ENCODE measurements at places on chromosomes 2 and 18.

DNA sequence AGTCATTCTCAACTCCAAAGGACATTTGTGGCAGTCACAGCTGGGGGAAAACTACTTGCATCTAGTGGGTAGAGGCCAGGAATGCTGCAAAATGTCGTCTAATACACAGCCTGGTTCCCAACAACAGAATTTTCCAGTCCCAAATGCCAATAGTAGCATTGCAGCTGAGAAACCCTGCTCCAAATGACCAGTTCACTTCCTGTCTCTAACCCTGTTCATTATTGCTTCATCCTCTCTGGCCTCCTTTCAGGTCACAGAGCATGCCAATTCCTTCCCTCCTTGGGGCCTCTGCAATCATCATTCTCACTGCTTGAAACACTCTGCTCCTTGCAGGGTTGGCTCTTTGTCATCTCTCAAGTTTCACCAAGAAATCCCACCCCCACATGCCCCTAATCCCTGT lies 139.1 kb downstream of the IRS1 start:
- no peak for DNase-seq

DNA sequence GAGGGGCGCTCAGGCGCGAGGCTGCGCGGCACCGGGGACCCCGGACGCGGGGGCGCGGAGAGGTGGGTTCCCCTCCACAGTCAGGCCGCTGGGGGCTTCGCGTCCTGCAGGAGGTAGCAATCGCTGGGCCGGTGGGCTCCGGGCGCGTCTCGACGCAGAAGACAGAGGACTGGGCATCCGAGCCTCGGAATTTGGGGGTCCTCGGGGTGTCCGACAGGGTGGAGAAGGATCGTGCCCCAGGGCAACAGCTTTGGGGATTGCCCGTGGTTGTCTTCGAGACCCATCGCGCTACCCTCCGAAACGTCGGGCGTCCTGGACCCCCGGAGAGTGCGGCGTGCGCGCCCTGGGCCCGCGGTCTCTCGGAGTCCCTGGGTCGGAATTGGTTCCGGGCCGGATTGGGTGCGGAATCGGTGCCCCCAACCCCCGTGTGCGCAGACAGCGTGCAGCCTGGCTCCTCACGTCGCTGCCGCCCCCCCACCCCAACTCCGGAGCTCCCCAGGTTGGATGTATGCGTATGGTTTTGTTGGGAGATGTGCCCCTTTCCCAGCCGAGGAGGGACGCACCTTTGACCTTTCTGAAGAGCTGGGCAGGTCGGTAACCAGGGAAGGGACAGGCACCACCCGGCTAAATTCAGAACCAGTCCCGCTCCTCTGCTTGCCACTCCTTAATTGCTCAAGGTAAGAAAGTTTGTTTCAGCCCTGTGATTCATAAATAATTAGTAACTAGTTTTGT lies 750 bp downstream of the NPAS2 start:
- no peak for DNase-seq

GRCh38 chr2:196601430-196602306 lies 37.8 kb upstream of the CCDC150 start:
- no peak for DNase-seq

DNA sequence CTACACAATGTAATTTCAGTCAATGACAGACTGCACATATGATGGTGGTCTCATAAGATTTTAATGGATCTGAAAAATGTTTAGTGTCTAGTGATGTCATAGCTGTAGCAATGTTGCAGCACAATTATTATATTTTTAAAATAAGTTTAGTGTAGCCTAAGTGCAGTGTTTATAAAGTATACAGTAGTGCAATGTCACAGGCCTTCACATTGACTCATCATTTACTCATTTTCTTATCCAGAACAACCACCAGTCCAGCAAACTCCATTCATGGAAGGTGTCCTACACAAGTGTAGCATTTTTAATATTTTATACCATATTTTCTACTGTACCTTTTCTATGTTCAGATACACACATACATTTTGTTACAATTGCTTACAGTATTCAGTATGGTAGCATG lies 663.1 kb downstream of the ERBB4 start:
- no peak for DNase-seq

DNA sequence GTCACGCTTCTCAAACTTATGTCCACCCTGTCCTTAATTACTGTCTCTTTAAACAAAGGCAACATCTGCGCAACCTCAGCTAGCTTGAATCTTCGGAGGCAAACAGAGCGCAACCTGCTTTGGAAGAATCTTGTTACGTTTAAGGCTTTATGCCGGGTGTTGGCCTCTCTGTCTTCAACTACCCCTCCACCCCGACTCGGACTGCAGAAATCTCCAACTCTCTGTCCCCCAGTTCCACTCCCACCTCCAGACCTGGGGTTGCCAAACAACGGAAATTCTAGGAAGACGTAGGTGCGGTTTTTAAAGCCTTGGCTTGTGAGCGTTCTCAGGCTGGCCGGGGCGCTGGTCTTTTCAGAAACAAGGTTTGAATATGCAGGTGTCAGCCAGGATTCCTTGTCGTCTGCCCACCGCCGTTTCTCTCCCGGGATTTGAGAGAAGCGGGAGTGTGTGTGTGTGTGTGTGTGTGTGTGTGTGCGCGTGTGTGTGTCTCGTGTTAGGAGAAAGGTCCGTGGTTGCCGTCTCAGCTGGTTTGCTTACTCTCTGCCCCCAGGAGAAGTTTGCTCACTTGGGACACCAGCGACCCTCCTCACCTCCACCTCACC lies 1.1 kb upstream of the ONECUT2 start:
- DNase-seq: no peak

- DNase-seq: no peak
Observed at GRCh38 chr2:216700781-216701180, 5.4 kb upstream of the IGFBP5 start.

- DNase-seq: no peak
Observed at GRCh38 chr2:30565851-30566358, 118.9 kb downstream of the LCLAT1 start.

- peak; percentile 82 for DNase-seq
Observed at GRCh38 chr2:162838136-162838497, 450 bp downstream of the KCNH7 start.

- DNase-seq: no peak
Observed at GRCh38 chr2:27704342-27704876, 40.7 kb downstream of the SLC4A1AP start.

GRCh38 chr2:39488450-39488849 lies 51.4 kb upstream of the MAP4K3 start:
- DNase-seq: no peak

DNA sequence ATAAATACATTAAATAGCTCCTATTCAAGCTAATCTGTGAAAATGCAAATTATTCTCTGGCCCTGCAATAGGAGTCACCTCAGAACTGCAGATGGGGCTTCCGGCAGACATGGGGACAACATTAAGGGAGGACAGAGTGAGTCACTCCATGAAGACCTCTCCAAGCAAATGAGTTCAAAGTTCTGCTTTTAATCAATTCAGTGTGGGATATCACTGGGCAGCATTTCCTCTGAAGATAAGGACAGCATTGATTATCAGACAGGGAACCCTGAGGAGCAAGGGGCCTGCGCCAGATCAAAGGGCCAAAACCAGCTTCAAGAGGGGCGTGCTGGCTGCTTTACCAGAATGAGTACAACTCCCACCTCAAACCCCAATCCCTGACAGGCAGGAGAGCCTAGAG lies 356.9 kb upstream of the KLHL29 start:
- no peak for DNase-seq

DNA sequence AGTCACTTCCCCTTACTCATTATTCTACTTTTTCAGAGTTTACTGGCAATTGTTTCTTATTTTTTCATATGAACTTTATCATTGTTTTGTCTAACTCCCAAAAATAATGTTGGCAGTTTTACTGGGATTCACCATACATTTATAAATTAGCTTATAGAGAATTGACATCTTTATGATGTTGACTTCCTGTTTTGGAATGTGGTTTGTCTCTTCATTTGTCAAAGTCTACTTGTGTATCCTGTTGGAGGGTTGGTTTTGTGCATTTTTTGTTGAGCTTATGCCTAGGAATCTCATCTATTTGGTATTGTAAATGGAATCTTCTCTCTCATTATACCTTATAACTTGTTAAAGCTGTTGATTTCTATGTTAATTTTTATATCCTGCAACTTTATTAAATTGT lies 16.4 kb downstream of the EPC2 start:
- no peak for DNase-seq

- no peak for DNase-seq
Observed at GRCh38 chr2:42900289-42900891, 108.0 kb upstream of the HAAO start.

DNA sequence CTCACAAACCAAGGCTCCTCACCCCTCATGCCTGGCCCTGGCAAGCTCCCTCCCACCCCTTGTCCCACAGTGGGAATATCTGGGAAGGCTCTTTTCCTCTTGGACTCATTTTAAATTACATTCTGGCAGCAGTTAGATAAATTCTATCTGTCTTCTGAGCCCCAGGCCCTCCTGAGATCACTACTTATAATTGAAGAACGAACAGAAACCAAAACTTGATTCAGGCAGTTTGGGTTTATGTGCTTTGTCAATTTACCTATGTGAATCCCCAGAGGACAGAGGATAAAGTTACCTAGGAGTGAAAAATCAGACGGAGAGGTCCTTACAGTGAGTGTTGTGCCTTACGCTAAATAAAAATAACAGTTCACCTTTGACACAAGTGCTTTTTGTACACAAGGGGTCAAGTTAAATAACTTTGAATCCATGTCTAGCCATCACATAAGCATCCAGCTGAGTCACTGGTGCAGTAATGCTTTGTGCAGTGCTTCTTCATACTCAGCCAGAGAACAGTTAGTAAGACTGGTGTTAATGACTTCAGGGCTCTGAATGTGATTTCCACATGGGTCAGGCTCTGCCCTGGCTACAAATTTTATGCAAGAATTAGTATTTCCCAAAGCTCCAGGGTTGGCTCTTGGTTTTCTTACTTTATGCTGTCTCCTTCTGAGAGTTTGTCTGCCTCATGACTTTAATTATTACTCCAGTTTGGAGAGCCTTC lies 329.3 kb downstream of the INSIG2 start:
- DNase-seq: no peak

GRCh38 chr18:45014047-45014501 lies 333.4 kb downstream of the SETBP1 start:
- DNase-seq: no peak

DNA sequence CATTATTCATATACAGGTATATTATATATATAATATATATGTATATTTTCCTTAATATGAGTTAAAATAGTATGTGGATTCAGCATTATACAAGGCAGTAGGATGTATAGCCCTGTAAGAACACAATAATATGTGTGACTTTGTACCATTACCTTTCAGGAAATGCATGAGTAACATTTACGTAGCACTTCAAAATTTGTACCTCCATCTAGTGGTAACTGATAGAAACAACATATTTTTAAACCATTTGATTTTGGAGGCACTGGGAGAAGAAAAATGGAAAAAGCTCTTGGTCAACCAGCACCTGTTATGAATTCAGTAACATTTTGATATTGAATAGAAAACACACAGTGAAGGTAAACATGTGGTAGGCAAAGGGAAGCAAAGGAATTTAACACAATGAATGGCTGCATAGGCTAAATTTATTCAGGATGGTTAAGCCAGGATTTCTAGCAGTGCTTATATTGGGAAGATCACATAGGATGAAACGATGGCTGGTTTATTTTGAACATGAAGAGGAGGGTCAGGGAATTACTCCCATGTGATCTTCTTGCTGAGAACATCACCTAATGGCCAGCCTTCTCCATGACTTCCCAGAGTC lies 565.5 kb downstream of the CCDC85A start:
- DNase-seq: no peak

GRCh38 chr2:151931030-151931611 lies 102.9 kb upstream of the ARL5A start:
- DNase-seq: no peak

- DNase-seq: no peak
Observed at GRCh38 chr2:38095996-38096861, 20.3 kb upstream of the CYP1B1 start.

DNA sequence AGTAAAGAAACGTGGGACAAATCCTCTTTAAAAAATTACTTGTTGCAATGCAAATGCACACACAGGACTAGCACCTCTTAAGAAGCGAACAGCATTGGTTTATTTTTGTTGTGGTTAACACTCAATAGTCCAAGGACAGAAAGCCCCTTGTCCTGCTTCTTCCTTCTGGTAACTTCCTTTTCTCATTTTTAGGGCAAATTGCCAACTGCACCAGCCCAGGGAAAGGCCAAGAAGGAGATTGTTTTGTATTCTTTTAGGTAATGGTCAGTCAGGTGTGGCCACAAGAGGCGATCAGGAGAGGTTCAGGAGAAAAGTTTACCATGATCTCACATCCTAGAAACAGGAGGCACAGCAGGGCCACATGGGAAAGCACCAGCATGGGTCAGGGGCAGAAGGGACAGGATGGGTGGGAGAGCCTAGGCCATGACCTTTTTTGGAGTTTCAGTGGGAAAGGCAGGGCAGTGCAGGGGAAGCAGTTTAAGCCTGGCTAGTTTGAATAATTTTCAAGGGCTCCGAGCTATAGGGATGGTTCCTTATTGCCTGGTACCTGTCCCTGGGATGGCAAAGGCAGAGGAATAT lies 73.0 kb downstream of the CHRNA1 start:
- no peak for DNase-seq

- DNase-seq: no peak
Observed at GRCh38 chr2:223952280-223952968, 4.8 kb upstream of the MRPL44 start.

GRCh38 chr2:68643011-68643873 lies at the start of gene PROKR1:
TSS of gene PROKR1 (plus strand) at chr2:68643579. CDS start at chr2:68645822, 2,243 bp downstream.
- peak; percentile 3 for DNase-seq

DNA sequence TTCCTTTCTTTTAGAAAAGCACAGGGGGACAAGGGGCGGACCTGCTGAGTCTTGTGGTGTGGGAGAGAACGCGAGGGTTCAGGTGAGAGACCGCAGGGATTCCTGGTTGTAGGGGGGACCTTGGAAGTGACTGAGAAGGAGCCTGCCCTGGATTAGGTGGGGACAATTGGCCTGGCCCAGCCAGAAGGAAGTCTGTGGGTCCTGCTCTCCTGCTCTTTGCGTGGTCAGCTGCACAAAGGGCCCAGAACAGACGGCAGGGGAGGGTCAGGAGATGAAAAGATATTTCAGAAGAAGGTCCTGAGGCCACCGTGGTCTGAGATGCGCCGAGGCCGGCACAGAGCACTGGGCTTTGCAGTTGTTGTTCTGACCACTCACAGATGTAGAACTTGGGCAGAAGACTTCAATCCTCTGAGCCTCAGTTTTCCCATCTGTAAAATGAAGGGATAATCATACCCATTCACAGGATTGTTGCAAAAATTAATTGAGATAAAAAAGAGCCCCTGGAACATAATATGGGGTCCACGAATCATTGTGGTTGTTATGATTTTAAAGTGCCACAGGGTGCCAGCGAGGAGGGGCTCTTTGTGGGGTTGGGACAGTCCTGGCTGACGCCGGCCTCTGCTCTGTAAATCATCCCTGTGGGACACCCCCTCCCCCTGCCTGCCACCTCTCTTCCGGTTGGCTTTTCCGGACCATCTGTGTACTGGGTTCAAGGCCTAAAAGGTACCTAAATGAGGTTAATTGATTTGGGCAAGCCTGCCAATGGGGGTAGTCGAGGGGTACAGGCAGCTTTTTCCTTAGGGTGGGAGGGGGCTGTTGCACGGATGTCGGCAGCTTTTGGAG lies 1.8 kb downstream of the LPIN1 start:
- no peak for DNase-seq
